Activated CD4-positive, alpha-beta T cell treated with anti-CD3 and anti-CD28 coated beads for 4 hours (primary cell): ENCODE measurements at places on chromosomes 16 and 17.

DNA sequence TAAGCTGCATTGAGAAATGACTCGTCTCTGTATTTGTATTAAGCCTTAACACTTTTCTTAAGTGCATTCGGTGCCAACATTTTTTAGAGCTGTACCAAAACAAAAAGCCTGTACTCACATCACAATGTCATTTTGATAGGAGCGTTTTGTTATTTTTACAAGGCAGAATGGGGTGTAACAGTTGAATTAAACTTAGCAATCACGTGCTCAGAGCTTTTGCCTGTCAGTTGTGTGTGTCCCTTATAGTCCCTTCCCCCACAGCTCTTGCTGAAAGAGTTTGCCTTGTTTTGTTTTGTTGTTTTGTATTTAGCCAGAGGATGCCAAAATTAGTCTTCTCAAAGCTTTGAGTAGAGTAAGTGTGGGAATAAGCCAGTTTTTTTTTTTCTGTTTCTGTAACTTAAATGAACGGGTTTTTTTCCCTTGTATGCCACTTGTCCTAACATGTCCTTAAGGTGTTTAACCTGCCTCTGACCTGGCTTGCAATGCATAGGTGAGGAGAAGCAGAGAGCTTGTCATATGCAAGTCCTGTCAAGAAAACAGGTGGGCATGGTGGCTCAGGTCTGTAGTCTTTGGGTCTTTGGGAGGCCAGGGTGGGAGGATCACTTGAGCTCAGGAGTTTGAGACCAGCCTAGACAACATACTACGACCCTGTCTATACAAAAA lies 4.6 kb upstream of the MAPK8IP3 start:
- no peak for DNase-seq

- no peak for DNase-seq
These were observed 631 bp downstream of the RETREG3 start for GRCh38 chr17:42608305-42609181.

GRCh38 chr17:71180801-71181385 lies 939.9 kb upstream of the SOX9 start:
- no peak for DNase-seq

GRCh38 chr17:4488989-4489595 lies 9.6 kb upstream of the SPNS2 start:
- DNase-seq = no peak

GRCh38 chr17:77178563-77178962 lies 37.8 kb downstream of the SEC14L1 start:
- DNase-seq = no peak
